ENCODE measurements at places on chromosomes 6 and 20. TPM values are rescaled to one million over a fixed set of nuclear protein-coding genes. Genes with fewer than 3 reads are reported as not detected.

- no peak overlapping the region for H3K27ac ChIP-seq
- peaks cover 29% of the 10 kb centered on the region for H3K36me3 ChIP-seq
- DNase-seq = no peak
- H3K4me3 ChIP-seq = no peak overlapping the region
- H3K27me3 ChIP-seq = no peaks in the 10 kb centered on the region
- H3K4me1 ChIP-seq = peaks cover 33% of the 10 kb centered on the region
These were observed 7.4 kb downstream of the IBTK start for GRCh38 chr6:82240186-82240585.

DNA sequence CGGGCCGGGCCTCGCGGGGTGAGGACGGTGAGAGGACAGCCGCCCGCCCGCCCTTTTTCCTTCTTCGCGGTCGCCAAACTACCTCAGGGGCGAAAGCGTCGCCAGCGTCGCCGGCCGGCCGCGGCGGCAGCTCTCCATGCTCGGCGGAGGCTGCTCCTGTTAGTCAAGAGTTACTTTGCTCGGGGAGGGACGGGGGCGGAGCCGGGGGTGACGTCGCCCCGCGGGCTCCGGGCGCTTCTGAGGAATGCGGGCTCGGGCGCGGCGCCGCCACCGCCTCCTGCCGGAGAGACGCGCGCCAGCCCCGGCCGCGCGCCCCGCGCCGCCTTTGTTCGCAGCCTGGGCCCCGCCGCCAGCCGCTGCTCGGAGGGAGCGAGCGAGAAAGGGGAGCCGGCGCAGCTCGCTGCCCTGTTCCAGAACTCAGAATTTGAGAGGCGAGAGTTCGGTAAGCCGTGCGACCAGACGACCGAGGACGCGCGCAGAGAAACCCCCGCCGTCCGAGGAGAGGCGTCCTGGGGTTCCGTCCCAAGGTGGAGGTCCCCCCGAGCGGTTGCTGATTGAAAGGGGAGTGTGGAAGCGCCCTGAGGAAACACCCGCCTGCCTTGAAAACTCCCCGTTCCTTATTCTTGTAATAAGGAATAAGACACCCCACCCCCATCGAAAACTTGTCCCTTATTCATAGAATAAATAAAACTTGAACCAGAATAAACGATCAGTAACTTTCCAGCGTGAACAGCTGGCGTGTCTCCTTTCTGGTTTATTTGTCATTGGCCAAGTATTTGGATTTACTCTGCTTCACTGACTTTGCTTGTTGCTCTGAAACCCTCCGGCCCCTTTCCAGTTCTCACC, at the start of gene PTPRK:
Gene PTPRK, minus strand, starts transcription at position 164 of the 846 bp plus-strand sequence. CDS start 241 bp downstream, outside the sequence.
- peak within 1 kb of the TSS; percentile 93 for H3K4me3 ChIP-seq
- peak within 1 kb of the TSS; percentile 86 for H3K27ac ChIP-seq
- peaks cover 23% of the 10 kb centered on the region for H3K4me1 ChIP-seq
- H3K36me3 ChIP-seq = no peaks in the 10 kb centered on the region
- peak; percentile 81 for DNase-seq

- no peaks in the 10 kb centered on the region for H3K36me3 ChIP-seq
- peaks cover 35% of the 10 kb centered on the region for H3K4me1 ChIP-seq
- no peak for DNase-seq
- peak overlapping the region; percentile 91 for H3K4me3 ChIP-seq
- H3K27me3 ChIP-seq = peaks cover 55% of the 10 kb centered on the region
These were observed 1.9 kb downstream of the ID1 start for GRCh38 chr20:31606804-31607639.

GRCh38 chr20:60558486-60558885, 600.3 kb downstream of the CDH26 start:
- H3K27me3 ChIP-seq = no peaks in the 10 kb centered on the region
- no peak overlapping the region for H3K4me3 ChIP-seq
- DNase-seq = no peak
- no peak overlapping the region for H3K27ac ChIP-seq

GRCh38 chr6:170025341-170025911, 265.5 kb downstream of the DLL1 start:
- H3K4me1 ChIP-seq = no peaks in the 10 kb centered on the region
- DNase-seq = no peak
- H3K27ac ChIP-seq = no peak overlapping the region

- no peak overlapping the region for H3K27ac ChIP-seq
- H3K36me3 ChIP-seq = peaks cover 3% of the 10 kb centered on the region
- no peaks in the 10 kb centered on the region for H3K4me1 ChIP-seq
- no peaks in the 10 kb centered on the region for H3K27me3 ChIP-seq
- DNase-seq = no peak
These were observed 48.2 kb upstream of the RALY start for GRCh38 chr20:33945391-33946081.

- no peaks in the 10 kb centered on the region for H3K36me3 ChIP-seq
- no peak for DNase-seq
- H3K4me1 ChIP-seq = peaks cover 8% of the 10 kb centered on the region
- H3K27me3 ChIP-seq = peaks cover 2% of the 10 kb centered on the region
These were observed 4.4 kb upstream of the IBTK start for GRCh38 chr6:82251942-82252341.

GRCh38 chr6:111652156-111652555, 46.5 kb upstream of the TRAF3IP2 start:
- H3K27ac ChIP-seq = no peak overlapping the region
- no peak for DNase-seq
- peaks cover 1% of the 10 kb centered on the region for H3K27me3 ChIP-seq
- H3K4me1 ChIP-seq = no peaks in the 10 kb centered on the region

DNA sequence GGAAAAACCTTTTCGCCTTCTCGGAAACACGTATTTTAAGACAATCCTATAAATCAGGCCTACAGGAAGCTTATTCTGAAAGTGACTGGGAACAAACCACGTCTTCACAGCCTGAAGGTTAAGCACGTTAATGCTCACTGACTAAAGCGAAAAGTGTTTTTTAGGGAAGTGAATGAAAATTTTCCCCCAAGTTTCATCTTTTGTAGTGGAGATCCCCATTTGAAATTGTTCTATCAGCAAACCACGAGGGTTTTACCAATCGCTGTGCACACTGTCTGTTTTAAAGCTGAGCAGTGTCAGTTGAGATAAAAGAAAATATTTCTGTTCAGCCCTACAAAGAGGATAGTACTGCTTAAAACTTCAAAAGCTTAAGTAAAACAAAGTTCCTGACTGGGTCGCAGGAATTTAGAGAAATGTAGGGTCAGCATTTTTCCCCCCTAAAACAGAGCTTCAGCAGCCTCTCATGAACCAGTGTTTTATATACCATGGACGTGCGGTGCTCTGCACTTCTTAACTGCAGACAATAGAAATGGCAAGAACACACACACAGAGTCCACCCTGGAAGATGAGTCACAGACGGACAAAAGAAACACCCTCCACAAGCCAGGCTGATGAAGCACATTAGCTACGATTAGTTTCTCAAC, 34.9 kb downstream of the SLC22A23 start:
- DNase-seq = no peak
- no peaks in the 10 kb centered on the region for H3K36me3 ChIP-seq
- peaks cover 9% of the 10 kb centered on the region for H3K27me3 ChIP-seq

GRCh38 chr6:14462566-14462965, 345.0 kb downstream of the CD83 start:
- no peaks in the 10 kb centered on the region for H3K36me3 ChIP-seq
- peaks cover 13% of the 10 kb centered on the region for H3K4me1 ChIP-seq
- no peak for DNase-seq
- no peak overlapping the region for H3K4me3 ChIP-seq

DNA sequence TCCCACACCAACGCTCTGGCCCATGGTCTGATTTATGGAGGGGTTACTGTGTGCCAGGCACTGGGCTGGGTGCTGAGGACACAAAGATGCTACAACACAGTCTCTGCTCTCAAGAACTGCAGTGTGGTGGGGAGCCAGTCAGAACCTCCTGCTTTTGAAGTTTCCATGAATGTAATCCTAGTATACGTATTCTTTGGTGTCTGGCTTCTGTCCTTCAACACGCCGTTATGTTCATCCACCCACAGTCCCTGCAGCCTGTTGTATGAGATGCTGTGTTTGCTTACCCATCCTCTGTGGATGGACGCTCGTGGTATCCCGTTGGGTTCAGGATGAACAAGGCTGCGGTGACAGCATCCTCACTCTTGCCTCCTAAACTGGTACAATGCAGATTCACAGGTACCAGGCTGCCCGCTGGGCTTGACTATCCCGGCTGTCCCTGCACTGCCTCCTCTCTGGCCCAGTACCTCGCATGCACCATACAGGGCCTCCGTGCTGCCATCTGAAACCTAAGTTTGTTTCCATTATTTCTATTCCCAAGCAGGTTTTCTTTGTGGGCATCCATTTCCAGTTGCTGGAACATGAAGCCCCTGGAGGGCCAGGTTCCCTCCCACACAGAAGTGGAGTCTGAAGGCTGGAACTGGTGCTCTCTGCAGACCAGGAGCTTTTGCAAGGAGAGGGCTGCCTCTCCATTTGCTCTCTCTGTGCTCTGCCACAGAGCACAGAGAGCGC, 364.5 kb downstream of the ZFAND3 start:
- no peak overlapping the region for H3K4me3 ChIP-seq
- H3K27me3 ChIP-seq = no peaks in the 10 kb centered on the region

- H3K27ac ChIP-seq = peak overlapping the region; percentile 89
- no peak for DNase-seq
- H3K36me3 ChIP-seq = no peaks in the 10 kb centered on the region
These were observed 102.6 kb upstream of the MLN start for GRCh38 chr6:33906439-33906838.

DNA sequence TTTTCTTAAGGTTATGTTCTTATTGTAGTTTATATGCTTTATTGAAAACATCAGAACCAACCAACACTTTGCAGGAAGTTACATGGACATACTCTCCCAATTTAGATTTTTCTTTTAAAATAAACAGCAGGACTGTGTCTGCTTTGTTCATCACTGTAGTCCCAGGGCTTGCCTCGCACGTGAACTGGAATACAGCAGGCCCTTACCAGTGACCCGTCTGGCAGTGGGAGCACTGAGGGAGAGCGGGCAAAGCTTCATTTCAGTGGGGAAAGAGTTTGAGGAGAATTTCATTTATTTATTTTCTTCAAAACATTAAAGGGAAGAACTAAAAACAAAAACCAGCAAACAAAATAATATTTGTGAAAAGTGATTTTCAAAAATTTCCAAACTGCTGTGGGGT, 230.8 kb downstream of the PAX1 start:
- H3K4me3 ChIP-seq = no peak overlapping the region
- H3K27me3 ChIP-seq = no peaks in the 10 kb centered on the region
- DNase-seq = no peak
- H3K4me1 ChIP-seq = no peaks in the 10 kb centered on the region
- no peak overlapping the region for H3K27ac ChIP-seq

DNA sequence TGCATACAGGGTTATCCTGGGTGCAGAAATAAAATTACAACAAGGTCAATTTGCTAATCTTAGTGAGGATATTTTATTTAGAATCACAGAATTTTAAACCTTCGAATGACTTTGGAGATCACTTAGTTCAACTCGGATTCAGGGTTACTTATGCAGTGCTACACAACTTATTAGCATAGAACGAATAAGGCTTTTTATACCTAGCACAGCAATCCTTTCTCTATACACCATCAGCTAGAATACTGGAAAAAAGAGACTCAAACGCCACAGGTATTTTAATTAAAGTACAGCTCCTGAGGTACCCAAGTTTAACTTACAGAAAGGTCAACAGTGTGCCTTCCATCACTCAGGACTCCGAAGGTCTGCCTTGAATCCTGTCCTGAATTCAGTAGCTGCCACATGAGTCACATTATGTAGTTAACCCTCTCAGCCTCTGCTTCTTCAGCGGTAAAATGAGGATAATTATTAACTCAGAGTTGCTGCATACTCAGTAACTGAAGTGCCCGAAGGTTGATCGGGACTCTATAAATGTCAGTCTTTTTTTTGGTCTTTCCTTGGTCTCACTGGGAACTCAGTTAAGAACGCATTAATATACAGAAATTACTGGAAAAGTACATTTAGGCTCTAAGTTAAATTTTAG, 6.0 kb upstream of the QKI start:
- no peak overlapping the region for H3K4me3 ChIP-seq
- H3K36me3 ChIP-seq = no peaks in the 10 kb centered on the region
- H3K27me3 ChIP-seq = peaks cover 3% of the 10 kb centered on the region
- no peak for DNase-seq
- H3K4me1 ChIP-seq = peaks cover 33% of the 10 kb centered on the region

DNA sequence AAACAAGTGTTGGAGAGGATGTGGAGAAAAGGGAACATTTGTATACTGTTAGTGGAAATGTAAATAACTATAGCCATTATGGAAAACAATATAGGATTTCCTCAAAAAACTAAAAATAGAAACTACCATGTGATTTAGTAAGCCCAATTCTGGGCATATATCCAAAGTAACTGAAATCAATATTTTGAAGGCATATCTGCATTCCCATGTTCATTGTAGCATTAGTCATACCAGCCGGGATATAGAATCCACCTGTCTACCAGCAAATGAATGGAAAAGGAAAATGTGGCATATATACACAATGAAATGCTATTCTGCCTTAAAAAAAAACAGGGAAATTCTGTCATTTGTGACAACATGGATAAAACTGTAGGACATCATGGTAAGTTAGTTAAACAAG, 15.3 kb upstream of the C6orf58 start:
- DNase-seq = no peak
- H3K27ac ChIP-seq = no peak overlapping the region
- no peak overlapping the region for H3K4me3 ChIP-seq
- H3K4me1 ChIP-seq = no peaks in the 10 kb centered on the region

DNA sequence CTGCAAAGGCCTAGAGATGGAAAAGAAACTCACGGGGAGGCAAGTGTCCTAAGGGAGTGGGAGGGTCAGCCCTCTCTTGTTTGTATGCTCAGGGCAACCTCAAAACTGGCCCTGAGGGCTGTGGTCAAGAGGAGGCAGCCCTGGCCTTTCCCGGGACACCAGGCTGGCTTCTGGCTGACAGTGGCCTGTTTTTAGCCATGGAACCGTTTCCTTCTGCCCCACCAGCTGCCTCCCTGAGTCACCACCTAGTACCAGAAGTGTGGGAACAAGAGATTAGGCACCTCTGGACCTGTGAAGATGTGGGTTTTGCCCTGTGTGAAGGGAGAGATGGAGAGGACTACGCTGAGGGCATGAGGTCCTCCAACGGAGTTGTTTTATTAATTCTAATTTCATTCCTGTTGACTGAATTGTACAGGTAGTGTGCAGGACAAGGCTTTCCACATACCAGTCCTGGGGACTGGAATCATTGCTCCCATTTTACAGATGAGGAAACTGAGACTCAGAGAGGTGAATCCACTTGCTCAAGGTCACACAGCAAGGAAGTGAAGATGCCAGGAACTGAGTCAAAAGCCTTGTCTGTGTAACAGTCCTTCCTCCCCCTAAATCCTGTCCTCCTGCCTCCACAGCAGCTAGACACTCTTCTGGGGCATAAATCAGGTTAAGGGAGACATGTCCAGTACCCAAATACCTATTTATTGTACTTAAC, 5.5 kb downstream of the FOXS1 start:
- DNase-seq = no peak
- no peaks in the 10 kb centered on the region for H3K36me3 ChIP-seq
- H3K27ac ChIP-seq = no peak overlapping the region
- peaks cover 7% of the 10 kb centered on the region for H3K4me1 ChIP-seq

GRCh38 chr20:661474-662270, 8.7 kb upstream of the SRXN1 start:
- peaks cover 14% of the 10 kb centered on the region for H3K4me1 ChIP-seq
- H3K4me3 ChIP-seq = no peak overlapping the region
- H3K27ac ChIP-seq = peak overlapping the region; percentile 61
- H3K27me3 ChIP-seq = peaks cover 66% of the 10 kb centered on the region
- no peak for DNase-seq
- H3K36me3 ChIP-seq = no peaks in the 10 kb centered on the region

MAP3K5 gene
- 13.4 TPM for total RNA-seq

ENPP5 gene
- total RNA-seq = not detected

CCN2 gene
- not detected for total RNA-seq

PSORS1C2 gene
- not detected for total RNA-seq

OGFRL1 gene
- total RNA-seq = 4.2 TPM

ADTRP gene
- 10.6 TPM for total RNA-seq

DSE gene
- total RNA-seq = 1.9 TPM
